OCI-LY7 (cell line): ENCODE measurements at places on chromosomes 7 and 10. TPM values are rescaled to one million over a fixed set of nuclear protein-coding genes. Genes with fewer than 3 reads are reported as not detected.

DNA sequence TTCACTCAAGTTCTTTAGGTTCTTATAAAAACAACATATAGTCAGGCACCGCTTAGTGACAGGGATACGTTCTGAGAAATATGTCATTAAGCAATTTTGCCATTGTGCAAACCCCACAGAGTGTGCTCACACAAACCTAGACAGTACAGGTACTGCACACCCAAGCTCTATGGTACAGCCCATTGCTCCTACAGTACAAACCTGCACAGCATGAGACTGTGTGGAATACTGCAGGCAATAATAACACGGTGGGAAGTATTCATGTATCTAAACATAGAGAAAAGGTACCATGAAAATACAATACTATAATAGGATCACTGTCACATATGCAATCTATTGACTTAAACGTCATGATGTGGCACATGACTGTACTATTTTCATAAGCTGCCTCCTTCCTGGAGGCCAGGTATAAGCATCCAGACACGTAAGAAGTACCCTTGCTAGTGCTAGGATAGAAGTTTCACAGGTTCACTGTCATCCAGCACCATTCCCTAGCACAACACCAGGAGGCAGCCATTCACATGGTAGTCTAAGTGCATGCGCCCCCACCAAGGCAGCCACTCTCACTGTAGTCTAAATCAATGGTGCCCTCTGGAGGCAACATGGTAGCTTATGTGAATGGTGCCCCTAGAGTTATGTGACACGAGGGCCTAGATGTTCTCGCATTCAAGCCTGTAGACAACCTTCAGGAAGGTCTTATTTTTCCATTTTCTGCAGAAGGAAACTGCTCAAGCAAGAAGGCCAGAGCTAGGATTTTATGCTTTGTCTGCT lies 98.5 kb downstream of the ARHGAP22 start:
- peak; percentile 34 for DNase-seq

DNA sequence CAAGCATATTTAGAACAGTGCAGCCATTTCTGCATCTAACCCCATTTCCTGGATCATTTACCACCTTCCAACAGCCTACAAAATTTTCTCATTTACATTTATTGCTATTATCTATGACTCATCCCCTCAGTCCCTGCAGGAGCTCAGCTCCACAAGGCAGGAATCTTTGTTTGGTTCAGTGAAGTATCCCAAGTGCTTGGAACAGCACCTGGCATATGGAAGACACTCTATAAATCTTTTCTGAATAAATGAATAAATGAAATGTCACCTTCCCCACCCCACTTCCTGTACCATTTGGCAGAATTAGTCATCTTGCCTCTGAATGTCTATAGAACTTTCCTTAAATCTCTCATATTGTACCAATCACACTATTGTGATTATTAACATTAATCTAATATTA lies 110.7 kb downstream of the HIP1 start:
- no peak for DNase-seq

GRCh38 chr10:118057361-118057760 lies 10.6 kb upstream of the RAB11FIP2 start:
- DNase-seq, result no peak

GRCh38 chr7:155808549-155809331 lies 3.5 kb downstream of the SHH start:
- no peak for DNase-seq

Gene CTAGE8
- total RNA-seq, result not detected in 2 replicates

DNA sequence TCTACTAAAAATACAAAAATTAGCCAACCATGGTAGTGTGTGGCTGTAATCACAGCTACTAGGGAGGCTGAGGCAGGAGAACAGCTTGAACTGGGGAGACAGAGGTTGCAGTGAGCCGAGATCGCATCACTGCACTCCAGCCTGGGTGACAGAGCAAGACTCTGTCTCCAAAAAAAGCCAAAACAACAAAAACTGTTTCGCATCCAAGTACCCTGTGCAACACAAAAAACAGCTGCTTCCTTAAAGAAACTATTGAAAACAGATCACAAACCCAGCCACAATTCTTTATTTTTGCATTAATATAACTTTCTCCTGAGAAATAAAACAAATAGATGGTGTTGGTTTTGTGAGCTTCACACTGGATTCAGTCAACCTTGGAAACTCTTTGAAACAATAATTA lies 112.1 kb upstream of the AFAP1L2 start:
- DNase-seq, result no peak

GRCh38 chr7:73448609-73449008 lies 15.0 kb downstream of the FZD9 start:
- no peak for DNase-seq

DNA sequence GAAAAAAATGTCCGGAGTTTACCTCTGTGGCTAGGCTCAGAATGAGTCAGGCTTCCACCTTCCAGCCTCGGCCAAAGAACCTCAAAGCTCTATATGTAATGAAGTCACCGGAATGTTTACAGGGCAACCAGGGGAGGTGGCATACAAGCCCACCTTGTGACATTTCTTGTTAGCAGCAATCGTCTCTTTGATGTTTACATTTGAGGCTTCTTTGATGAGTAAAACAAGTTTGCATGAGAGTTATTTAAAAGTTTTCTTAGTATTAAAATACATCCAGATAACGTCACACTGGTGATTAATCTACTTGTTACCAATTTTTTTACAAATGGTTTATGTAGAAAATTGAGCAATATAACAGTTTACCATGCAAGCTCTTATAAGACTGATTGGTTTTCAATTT lies 133.1 kb upstream of the ADAM12 start:
- no peak for DNase-seq

Gene PLEKHS1
- not detected in 2 replicates for total RNA-seq

DNA sequence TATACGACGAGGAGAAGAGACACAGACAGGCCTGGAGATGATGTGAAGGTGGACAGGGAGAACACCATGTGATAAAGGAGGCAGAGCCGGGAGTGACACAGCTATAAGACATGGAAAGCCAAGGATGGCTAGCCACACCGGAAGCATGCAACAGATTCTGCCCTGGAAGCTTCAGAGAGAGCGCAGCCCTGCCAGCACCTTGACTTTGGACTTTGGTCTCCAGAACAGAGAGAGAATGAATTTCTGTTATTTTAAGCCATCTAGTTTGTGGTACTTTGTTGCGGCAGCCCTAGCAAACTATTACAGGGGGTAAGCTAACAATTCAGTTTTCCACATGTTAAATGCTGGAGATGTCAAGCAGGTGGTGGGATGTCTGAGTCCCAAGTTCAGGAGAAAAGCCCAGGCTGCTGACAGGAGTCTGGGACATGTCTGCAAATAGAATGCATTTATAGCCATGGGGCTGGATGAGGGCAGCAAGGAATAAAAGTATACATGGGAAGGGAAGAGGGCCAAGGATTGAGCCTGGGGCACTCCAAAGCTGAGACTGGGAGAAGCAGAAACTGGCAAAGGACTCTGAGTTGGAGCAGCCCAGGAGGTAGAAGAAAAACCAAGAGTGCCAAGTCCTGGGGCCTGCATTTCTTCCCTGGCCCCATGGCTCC lies 65.1 kb downstream of the ATXN7L1 start:
- DNase-seq, result no peak

DNA sequence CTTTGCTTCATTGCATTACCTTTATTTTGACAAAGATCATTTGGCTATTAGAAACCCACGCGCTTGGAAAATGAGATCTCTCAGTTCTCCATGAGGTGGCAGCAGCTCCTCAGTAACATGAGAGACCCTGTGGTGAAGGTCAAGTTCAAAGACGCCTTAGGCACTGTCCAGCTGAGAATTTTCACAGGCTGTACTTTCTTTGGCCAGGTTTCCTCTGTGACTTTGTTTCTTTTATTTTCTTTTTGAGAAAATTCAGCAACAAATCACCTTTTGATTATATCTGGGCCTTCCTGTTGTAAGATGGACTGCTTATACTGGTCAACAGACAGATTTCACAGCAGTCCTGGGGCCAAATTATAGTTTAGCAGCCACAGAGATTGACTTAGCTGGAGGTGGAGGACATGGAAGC lies 54.5 kb downstream of the RAB18 start:
- peak; percentile 68 for DNase-seq

Gene PYROXD2
- total RNA-seq, result 4.0 and 4.3 TPM in 2 replicates

Gene ABCC2
- 0.59 and 1.2 TPM in 2 replicates for total RNA-seq

GRCh38 chr10:11823122-11823988 lies at the start of gene PROSER2:
PROSER2 (plus strand) TSS chr10:11823356; CDS start chr10:11852078, 28,722 bp downstream.
- no peak for DNase-seq

DNA sequence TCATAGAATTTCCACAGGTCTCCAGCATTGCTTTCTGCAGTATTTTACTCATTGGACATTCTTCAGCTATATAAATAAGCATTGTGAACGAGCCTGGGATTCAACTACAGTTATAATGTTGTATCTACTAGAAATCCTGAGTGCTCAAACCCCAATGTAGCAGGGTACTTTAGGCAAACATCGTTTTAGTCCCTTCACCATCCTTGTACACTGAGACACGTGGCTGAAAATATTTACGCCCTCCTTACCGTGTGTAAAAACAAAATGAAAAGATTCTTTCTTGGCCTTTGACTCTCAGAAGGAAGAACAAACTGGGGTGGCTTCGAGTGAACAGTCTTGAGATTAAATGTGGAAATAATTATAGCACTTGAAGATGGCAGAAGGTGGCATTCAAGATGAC lies 25.2 kb downstream of the CDK6 start:
- no peak for DNase-seq

GRCh38 chr7:45153233-45153632 lies 4.4 kb upstream of the RAMP3 start:
- peak; percentile 30 for DNase-seq

Gene BTBD16
- not detected in 2 replicates for total RNA-seq
